ENCODE measurements at places on chromosomes 7 and 10. TPM values are rescaled to one million over a fixed set of nuclear protein-coding genes. Genes with fewer than 3 reads are reported as not detected.

GRCh38 chr10:12909836-12910185, 91.7 kb downstream of the CCDC3 start:
- no peak for DNase-seq

GRCh38 chr10:123972481-123973401, 81.1 kb upstream of the CPXM2 start:
- no peak for DNase-seq

GRCh38 chr7:145845345-145845744, 271.3 kb upstream of the CNTNAP2 start:
- no peak for DNase-seq

- no peak for DNase-seq
These were observed 441.7 kb downstream of the TYW1 start for GRCh38 chr7:67438198-67438882.

DNA sequence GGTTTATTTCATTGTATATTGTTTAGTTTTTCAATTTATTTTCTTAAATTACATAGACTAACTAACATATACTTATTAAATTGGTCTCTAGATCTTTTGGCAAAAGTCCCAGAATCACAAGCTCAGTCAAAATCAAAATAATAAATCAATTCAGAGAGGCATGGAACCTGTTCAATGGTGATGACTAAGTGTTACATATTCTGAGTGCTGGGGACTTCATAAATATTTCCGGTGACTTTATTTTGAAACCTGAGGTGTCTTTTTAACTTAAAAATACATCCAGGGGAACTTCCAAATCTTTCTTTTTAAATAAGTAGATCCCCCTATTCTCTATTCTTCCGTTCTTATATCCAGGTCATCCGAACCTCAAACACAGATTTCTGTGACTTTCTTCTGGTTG, 89.6 kb upstream of the ZNF804B start:
- DNase-seq = no peak

DNA sequence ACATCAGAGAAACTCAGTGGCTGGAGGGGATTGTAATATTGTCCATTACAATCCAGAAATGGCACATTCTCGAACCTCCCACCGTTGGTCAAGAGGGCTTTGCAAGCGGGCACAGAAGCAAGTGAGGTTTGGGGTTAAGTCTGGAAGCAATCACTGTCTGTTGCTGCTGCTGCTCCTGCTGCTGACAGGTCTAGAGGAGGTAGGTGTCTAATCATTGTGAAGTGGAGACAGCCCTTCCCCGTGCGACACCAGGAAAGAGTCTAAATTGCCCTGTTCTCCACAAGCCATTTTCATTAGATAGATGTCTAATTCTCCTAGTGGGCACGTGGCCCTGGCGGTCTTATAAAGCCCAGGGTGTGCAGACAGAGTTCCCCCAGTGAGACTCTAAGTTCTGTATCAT, 43.5 kb downstream of the NPS start:
- DNase-seq = no peak

GRCh38 chr7:28808796-28809533, 149.2 kb downstream of the TRIL start:
- DNase-seq = no peak

GRCh38 chr10:98076086-98076485, 45.7 kb upstream of the CRTAC1 start:
- no peak for DNase-seq

DNA sequence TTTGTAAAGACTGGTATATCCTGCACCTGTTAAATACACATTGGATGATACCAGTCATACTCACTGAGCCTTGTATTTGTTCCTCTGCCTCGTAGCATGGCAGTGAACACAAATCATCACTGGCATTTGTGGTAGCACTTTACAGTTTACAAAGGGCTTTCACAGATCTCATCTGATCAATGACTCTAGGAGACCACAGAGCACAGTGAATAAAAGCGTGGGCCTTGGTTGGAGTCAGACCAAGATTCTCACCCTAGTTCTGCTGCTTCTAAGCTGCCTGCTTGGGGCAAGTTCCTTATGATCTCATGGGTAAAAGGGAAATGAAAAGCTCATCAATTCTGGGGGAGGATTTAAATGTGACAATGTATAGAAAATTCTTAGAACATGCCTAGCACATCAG, 129.9 kb upstream of the AGK start:
- DNase-seq = no peak

DNA sequence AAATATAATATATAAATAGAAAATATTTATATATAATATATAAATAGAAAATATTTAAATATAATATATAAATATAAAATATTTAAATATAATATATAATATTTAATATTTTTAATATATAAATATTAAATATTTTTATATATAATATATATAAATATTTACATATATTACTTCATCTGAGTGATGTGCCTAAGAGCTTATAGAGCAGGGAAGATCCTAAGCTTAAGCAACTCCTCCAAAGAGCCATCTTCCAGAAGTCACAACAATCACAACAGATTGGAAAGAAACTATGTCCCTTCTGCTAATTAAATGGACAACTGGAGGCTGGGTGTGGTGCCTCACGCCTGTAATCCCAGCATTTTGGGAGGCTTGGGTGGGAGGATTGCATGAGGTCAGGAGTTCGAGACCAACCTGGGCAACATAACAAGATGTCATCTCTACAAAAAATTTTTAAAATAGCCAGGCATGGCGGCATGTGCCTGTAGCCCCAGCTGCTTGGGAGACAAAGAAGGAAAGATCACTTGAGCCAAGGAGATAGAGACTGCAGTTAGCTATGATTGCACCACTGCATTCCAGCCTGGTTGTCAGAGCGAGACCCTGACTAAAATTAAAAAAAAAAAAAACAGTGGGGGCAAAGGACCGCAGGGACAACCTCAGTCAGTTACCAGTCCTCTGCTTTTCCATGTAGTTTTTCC, 198.7 kb downstream of the SKIDA1 start:
- DNase-seq = no peak

DNA sequence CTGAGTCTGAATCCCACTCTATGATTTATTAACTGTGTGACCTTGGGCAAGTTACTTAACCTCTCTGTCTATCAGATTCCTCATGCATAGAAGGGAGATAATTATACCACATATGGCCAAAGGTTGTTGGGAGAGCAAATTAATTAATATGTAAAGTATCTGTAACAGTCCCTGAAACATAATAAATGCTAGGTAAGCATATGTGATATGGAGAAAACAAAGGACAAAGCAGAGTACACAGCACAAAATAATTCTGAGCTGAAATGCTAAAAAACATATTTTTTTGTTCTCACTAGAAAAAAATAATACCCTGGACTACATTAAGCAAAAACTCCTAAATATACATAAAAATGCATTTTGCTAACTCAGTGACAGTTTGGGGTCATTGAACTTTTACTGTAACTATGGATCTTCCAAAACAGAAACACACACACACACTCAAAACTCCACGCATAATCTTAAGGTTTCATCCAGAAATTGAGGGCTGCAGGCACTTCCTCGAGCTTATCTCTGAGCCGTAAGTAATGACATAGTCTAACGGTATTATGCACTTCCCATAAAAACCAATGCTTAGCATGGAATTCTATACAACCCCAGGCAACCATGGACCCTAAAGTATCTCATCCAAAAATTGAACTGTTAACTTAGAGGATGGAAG, 201.7 kb upstream of the PTN start:
- DNase-seq = no peak

DNA sequence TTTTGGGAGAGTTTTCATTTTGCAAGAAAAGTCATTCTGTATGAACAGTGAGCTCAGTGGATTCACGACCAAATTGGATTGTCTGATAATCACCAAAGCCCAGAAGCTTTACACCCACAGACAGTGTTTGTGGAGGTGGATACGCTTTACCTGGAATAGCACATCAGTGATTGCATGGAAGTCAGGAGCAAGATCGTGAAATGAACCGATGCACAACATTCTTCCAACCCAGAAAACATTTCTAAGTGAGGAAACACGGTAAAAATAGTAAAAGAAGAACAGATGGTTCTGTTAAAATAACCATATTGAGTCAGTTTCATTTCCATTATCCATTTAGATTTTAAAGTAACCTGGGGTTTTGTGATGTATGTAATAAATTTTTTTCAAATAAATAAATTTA, 478.2 kb upstream of the PFKP start:
- DNase-seq = no peak

DNA sequence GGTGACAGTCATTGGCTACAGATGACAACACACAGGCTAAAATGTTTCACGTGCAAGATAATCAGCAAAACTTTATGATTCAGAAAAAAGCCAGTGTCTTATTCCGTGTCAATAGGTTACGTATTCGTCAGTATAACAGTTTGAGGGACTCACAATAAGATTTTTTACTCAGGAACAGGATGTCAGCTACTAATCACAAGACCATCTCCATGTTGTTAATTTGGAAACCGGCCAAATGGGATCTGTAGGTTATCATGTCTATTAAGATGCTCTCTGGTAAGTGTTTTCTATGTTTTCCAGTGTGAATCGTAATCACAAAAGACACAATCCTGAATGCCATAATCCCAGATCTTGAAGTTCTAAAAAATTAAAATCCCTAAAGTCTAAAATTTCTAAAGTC, 197.3 kb downstream of the ETV1 start:
- no peak for DNase-seq

DNA sequence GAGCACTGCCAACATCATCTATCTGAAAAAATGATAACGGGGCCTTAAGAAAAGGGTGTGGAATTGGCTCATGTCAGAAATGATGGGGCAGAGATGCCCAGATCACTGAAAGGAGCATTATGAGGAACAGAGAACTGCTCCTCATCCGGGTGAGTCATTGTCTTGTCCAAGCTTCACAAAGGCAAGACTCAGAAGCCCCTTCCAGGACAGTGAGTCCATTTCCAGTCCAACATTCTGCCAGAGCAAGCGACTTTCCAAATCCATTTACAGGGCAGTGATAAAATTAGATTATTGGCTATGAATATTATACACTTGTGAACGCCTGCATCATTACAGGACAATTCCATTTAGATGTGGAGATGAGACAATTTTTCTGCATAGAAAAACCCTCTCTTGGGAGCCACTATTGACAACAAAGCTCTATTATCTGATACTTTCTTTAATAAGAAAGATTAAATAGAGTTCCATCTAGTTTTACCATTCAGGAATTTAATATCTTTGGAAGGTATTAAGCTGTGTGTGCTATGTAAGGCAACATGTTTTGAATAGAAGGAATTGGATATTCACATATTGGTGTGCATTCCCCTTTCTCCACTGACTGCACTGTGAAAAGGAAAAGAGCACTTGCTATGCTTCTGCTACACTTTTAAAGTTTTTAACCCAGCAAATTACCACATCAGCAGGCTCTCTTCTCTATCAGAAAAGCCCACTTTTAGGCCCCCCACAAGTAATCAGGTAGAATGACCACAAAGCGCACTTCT, 159.6 kb downstream of the NRP1 start:
- DNase-seq = no peak

DNA sequence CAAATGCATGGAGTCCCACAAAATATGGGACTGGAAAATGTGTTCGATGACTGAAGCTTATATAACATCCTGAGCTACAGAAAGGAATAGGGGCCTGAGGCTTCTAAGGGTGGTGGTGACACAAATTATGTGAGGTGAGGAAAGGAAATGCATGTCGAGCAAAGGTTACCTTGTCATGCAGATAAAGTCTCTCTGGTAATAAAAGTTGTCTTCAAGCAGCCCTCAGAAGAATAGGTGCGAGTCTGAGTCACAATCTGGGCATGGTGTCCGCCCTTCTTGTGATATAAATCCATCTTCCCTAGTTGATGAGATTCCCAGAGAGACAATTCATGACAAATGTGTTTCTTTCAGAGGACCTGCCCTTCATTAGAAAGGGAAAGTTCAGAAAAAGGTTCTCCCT, 985.2 kb upstream of the C7orf33 start:
- no peak for DNase-seq

- no peak for DNase-seq
These were observed 222.6 kb downstream of the HTR7 start for GRCh38 chr10:90635111-90635765.

GRCh38 chr10:28241741-28242399, 61.0 kb downstream of the MPP7 start:
- peak; percentile 42 for DNase-seq

DNA sequence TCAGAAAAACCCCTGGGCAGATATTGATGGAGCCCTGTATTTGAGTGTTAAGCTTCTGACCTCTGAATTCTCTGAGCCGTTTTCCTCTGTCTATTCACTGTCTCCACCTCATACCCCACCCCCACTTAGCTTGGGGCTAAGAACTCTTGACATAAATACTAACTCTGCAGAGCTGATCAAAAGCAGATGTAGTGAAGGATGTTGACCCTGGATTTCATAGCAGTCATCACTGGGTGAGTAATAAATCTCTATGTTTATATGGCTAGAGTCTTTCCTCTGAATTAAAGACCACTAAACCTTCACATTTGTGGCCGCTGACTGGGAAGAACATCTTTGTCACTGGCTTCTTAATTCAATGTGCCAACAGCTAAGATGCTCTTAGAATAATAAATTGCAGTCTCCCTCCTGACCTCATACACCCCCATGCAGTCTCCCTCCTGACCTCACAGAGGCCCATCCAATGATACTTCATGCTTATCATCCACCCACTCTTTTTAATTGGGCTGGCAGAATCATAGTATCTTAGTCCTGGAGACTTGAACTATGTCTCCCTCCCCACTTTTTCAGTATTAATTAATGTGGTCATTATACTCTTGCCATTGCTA, 78.0 kb upstream of the MACROH2A2 start:
- DNase-seq = no peak

GRCh38 chr7:18607025-18607424, 111.5 kb downstream of the HDAC9 start:
- no peak for DNase-seq

GRCh38 chr7:121563177-121563576, 167.1 kb upstream of the FAM3C start:
- no peak for DNase-seq

GRCh38 chr7:38584443-38585210, 46.5 kb downstream of the AMPH start:
- no peak for DNase-seq

The LAMB4 gene
- 0.59 TPM for total RNA-seq

The SPDYE1 gene
- not detected for total RNA-seq

The ZNF503 gene
- total RNA-seq = 10.5 TPM

The KCND2 gene
- total RNA-seq = 0.03 TPM

The IFIT1 gene
- total RNA-seq = 1.7 TPM

The FAM20C gene
- total RNA-seq = 10.3 TPM

The DRGX gene
- not detected for total RNA-seq

The PPIA gene
- 4,272 TPM for total RNA-seq

The GSTO2 gene
- total RNA-seq = 86.5 TPM

The CREB5 gene
- total RNA-seq = 20.3 TPM

The NKX2-3 gene
- total RNA-seq = 0.25 TPM

The OR2A7 gene
- not detected for total RNA-seq
